ENCODE measurements at places on chromosomes 16 and 17.

- no peak for DNase-seq
Measured at GRCh38 chr16:86771506-86772460, 193.4 kb downstream of the FOXL1 start.

DNA sequence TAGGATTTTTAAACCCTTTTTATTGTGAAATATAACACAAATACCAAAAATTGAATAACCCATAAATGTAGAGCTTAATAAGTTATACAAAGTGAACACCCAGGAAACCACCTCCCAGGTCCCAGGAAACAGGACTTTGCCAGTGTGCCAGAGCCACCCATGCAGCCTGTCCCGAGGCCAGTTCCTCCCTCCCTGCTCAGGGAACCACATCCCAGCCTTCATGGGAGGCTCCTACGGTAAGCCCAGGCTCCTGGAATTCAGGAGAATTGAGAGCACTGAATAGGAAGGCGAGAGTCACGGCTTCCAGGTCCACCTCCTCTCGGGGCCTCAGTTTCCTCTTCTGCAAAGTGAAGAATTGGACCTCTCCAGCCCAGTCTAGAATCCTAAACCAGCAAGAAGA is 178.2 kb downstream of the TMEM132E start:
- DNase-seq = no peak

- peak; percentile 78 for DNase-seq
Measured at GRCh38 chr17:78040440-78041385, 82.2 kb downstream of the TNRC6C start.

- no peak for DNase-seq
Measured at GRCh38 chr16:3953728-3954410, 73.4 kb upstream of the CREBBP start.

- no peak for DNase-seq
Measured at GRCh38 chr17:75474736-75475135, 18.3 kb downstream of the TMEM94 start.

GRCh38 chr17:49748791-49749190 is 15.1 kb downstream of the FAM117A start:
- DNase-seq = no peak

- DNase-seq = no peak
Measured at GRCh38 chr17:80160536-80160935, 9.3 kb upstream of the CARD14 start.

DNA sequence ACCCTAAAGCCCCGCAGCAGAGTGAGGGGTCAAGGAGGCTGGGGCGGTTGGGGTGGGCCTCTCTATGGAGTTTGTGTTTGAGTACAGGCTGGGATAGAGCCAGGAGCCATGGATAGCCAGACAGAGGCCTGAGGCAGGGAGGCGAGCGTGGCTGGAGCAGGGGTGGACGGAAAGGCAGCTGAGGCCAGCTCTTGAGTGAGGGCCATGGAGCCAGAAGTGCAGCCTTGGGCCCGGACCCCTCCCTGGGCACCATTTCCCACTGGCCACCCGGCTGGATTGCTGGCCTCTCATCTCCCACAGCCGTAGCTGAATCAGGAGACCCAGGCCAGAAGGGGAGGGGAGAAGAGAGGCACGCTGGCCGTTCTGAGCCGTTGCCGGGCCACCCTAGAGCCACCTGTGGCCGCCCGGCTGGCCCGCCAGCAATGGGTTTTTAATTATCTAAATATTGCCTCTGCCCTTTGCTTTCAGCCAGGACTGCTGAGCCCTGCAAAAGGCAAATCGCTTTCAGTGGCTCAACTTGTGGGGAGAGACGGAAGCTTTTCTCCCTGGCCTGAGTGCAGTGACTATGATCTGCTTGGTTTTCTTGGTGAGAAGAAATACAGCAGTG is 75.2 kb upstream of the GSE1 start:
- no peak for DNase-seq

GRCh38 chr16:6682142-6682811 is 650.4 kb upstream of the RBFOX1 start:
- DNase-seq = peak; percentile 6

DNA sequence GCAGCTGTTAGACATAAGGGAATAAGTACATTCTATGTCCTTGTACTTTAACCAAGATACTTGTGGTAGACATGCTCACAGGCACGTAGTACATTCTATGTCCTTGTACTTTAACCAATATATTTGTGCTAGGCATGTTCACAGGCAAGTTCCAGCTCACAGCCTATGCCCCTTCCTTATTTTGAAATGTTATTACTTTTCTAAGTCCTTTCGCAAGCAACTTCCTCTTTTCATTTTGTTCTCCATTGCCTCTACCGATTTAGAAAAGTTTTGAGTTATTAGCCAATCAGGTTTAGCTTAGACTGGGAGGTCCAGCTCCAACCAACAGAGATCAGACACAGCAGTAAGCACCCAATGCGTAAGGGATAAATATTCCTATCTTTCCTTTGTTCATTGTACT is 60.1 kb upstream of the NUDT7 start:
- peak; percentile 90 for DNase-seq

DNA sequence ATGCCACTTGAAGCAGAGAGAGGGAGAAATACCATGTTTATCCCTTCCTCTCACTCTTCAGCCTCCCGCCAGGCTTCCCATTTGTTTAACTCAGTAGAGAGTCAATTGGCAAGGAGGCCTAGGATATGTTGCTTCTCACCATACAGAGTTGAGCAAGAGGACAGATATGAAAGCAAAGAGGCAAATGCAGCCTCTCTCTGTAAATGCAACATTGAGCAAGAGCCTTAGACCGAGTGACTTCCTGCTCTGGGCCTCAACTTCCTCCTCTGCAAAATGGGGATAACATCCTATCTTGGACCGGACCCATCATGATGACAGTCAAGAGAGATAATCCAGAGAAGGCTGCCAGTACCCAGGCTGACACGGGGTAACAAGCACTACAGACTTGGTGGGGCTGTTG is 36.8 kb downstream of the SOCS1 start:
- peak; percentile 28 for DNase-seq

DNA sequence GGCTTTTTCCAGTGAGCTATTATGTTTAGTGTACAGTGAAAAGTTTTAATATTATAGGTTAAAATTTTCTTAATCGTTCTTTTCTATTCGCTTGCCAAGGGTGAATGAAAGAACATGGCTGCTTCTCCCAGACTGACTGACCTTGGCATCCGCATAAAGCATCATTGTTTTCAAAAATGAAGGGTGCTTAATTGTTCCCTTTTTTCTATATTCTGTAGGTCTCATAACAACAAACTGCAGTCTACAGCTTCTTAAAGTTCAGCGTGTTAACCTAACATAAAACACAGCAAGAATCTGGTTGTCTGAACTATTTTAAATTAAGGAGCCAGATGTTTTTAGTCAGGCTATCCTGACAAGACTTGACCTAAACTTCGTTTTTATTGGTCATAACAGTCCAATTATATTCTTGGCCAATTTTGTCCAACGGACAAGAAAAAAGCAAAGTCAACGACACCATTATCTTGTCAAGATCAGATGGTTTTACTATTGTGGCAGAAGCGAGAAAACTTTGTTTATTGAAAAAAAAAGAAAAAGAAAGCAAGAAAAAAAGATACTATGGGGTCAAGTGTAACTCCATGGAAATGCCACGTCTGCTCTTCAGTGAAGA is 14.1 kb downstream of the C17orf58 start:
- no peak for DNase-seq

- no peak for DNase-seq
Measured at GRCh38 chr17:82351254-82351712, 7.8 kb upstream of the TEX19 start.

GRCh38 chr17:15263206-15263579 is 1.9 kb downstream of the PMP22 start:
- DNase-seq = no peak

- peak; percentile 61 for DNase-seq
Measured at GRCh38 chr17:43338886-43339516, 59.8 kb upstream of the ARL4D start.

- DNase-seq = peak; percentile 34
Measured at GRCh38 chr17:50128441-50129352, 1.3 kb downstream of the SAMD14 start.

- DNase-seq = peak; percentile 57
Measured at GRCh38 chr17:40480501-40481003, 20.9 kb downstream of the TNS4 start.

GRCh38 chr16:76235426-76235825 is 41.8 kb upstream of the CNTNAP4 start:
- DNase-seq = no peak
